ENCODE measurements at places on chromosomes 1 and 21.

- DNase-seq: no peak
Measured at GRCh38 chr1:181643631-181644030, 160.3 kb downstream of the CACNA1E start.

DNA sequence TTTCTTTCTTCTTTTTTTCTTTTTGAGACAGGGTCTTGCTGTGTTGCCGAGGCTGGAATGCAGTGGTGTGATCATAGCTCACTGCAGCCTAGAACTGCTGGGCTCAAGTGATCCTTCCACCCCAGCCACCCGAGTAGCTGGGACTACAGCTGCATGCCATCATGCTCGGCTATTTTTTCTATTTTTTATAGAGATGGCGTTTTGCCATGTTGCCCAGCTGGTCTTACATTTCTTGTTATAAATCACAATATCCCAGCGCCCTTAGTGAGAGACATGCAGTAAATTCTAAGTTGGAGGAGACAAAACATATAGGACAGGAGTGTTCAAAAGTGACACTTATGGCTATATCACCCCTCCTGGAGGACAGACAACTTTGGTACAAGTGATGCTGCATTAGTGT lies 31.3 kb upstream of the ACTN2 start:
- DNase-seq: no peak

GRCh38 chr21:41317458-41317857 lies 857 bp downstream of the FAM3B start:
- DNase-seq: no peak

GRCh38 chr21:42962380-42963007 lies 11.9 kb upstream of the PKNOX1 start:
- DNase-seq: no peak

DNA sequence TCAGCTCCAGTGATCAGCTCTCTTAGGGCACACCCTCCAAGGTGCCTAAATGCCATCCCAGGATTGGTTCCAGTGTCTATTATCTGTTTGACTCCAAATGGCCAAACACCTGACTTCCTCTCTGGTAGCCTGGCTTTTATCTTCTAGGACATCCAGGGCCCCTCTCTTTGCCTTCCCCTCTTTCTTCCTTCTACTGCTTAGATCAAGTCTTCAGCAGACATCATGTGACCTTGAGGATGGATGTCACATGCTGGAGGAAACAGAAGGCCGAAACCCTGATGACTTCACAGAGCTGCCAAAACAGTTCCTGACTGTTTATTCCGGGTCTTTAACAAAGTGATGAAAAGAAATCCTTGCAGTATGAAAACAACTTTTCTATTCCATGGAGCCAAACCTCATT lies 24.4 kb upstream of the WDR26 start:
- DNase-seq: no peak

DNA sequence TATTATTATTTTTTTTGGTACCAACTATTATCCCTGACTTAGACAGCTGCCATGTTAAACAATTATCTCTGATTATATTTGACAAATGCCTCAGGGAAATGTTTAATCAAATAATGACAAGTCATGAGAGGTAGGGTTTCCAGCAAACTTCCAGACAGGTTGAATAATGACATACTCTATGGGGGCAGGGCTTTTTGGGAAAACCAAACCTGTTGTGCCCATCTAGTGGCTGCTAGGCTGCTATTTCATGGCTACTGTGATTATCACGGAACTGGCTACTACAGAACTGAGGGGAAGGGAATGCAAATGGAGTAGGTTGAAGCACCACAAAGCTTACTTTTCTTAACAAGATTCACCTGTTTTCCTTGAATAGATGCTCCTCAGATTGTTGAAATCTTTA lies 77.6 kb downstream of the DUSP10 start:
- DNase-seq: no peak

DNA sequence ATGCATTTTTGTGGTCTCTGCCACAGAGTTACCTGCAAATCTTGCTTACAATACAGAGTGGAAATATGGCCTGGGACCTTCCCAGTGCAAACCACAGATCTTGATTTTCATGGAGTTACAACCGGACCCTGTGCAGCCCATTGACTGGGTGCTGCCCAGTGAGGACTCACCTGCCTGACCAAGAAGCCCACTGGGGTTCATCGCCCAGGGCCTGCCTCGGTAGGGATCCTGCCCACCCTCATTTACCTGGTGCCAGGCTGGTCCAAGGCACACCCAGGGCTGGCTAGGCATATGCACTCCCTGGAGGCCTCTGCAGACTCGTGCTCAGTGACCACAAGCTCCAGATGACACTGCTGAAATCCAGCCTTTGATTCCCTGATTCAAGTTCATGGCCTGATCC lies 572.7 kb downstream of the NPHP4 start:
- no peak for DNase-seq

- no peak for DNase-seq
Measured at GRCh38 chr1:154222518-154222917, 1.8 kb downstream of the UBAP2L start.

DNA sequence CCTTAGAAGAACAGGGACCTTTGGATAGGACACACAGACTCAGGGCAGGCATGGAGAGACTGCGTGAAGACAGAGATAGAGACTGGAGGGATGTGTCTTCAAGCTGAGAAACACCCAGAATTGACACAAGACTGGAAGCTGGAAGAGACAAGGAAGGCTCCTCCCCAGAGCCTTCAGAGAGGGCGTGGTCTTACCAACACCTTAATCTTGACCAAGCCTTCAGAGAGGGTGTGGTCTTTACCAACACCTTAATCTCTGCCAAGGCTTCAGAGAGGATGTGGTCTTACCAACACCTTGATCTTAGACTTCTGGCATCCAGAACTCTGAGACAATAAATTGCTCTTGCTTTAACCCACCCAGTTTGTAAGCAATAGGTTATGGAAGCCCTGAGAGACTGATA lies 481.4 kb upstream of the VAMP3 start:
- no peak for DNase-seq

GRCh38 chr1:220170836-220171526 lies 77.0 kb downstream of the IARS2 start:
- DNase-seq: no peak

DNA sequence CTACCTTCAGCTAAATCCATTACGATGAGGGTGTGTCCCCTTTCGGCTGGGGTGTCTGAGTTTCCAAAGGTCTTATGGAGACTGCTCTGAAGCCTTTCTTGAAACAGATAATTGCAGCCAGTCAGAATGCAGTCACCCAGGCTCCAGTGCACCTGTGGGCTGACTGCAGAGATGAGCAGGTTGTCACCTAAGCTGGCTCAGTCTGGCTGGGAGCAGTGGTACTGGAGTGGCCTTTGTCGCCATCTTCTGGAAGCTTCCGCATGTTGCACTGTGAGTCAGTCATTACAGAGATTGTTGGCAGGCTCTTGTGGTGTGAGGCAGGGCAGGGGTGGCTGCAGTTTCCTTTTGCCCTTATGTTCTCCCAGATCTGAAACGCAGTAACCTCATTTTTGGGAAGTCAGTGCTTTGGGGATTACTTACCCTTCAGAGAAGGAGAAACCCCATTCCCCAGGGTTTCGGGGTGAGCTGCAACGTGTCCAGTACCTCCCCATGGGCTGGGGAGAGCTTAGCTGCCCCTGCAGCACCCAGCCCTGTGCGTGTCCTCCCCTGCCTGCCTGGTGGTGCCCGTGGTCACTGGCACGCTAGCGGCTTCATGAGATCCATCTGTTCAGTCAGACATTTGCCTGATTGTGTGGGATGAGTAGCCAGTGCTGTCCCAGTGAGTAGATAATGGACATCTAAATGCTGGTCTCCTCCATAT lies 48.0 kb downstream of the SMYD2 start:
- DNase-seq: no peak

- no peak for DNase-seq
Measured at GRCh38 chr1:212980123-212980785, 29.9 kb downstream of the VASH2 start.

- DNase-seq: no peak
Measured at GRCh38 chr1:3009021-3009420, 12.2 kb upstream of the ACTRT2 start.

GRCh38 chr1:107593501-107594209 lies 371.3 kb downstream of the VAV3 start:
- DNase-seq: no peak

DNA sequence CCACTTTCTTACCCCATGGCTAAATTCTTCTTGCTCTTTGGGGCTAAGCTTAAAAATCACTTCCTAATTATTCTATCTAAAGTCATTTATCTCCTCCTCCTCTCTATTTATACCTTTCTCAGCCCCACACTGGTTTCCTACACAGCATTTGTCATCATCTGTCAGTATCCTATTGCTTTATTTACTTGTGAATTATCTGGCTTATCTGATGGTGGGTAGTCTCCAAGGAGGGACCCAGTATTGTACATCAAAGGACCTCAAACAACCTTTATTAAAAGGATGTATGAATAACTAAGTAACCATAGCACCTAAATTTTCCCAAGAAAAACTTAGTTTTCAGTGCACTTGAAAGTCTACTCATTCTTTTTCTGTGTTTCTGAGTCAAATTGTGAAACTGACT lies 332.7 kb upstream of the SNX7 start:
- DNase-seq: no peak

- DNase-seq: no peak
Measured at GRCh38 chr1:196609370-196609737, 1.1 kb upstream of the KCNT2 start.

DNA sequence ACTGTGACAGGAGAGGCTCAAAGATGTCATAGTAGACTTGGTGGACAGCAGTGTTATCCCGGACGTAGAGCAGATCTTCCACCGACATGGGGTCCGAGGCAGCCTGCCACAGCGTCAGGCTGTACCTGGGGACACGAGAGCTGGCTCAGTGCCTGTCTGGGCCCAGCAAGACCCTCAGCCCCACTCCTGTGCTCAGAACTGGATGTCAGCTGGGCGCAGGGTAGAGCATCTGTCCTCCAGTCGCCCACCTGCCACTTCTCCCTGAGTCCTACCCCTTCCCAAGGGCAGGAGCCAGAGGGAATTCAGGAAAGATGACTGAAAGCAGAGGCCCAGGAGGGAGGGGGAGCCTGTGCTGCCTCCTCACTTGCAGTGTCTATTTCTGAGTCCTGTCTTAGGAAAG lies 11.7 kb downstream of the FAM151A start:
- no peak for DNase-seq

- peak; percentile 50 for DNase-seq
Measured at GRCh38 chr1:209485167-209485566, 98.3 kb upstream of the CAMK1G start.

- no peak for DNase-seq
Measured at GRCh38 chr1:57770772-57771171, 346.9 kb upstream of the DAB1 start.

DNA sequence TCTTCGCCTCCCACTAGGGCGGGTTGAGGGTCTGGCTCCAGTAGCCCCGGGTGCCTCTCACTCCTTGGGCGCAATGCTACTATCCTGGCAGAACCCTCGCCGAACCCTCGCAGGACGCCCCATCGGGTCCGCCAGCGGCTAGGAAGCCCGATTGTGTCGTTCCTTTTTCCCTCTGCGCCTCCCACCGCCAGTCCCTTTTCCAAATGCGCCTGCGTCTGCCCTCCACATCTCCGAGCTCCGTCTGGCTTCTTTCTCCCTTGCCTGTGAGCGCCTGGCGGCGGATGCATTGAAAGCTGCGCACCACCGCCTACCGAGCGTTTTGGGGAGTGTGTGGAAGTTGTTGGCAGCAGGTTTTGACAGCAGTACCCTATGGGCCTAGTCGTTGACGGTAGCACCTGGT lies 1.0 kb upstream of the DIRAS3 start:
- DNase-seq: no peak

GRCh38 chr1:226535666-226536065 lies 12.9 kb upstream of the STUM start:
- no peak for DNase-seq

DNA sequence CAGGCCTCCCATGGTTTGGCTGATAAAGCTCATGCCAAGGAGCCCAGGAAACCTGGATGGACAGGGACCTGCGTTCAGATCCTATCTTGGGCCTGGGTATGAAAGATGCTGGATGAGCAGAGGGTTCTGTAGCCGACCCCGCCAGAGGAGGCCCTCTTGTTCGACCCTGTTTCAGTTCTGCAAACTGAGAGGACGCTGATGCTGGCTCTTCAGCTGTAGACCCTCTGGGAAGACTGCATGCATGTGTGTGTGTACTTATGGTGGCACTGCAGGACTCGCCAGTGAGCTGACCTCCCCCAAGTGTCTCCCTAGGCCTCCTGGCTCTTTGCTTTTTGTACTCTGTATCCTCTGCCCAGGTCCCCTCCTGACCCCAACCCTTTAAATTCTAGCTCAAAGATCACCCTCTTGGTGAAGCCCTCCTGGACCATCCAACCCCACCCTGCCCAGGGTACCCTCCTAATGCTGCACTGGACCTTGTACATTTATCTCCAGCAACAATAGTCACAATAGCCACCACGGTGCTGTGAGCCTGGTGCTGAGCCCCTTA lies 1.6 kb downstream of the EPS8L3 start:
- DNase-seq: no peak

DNA sequence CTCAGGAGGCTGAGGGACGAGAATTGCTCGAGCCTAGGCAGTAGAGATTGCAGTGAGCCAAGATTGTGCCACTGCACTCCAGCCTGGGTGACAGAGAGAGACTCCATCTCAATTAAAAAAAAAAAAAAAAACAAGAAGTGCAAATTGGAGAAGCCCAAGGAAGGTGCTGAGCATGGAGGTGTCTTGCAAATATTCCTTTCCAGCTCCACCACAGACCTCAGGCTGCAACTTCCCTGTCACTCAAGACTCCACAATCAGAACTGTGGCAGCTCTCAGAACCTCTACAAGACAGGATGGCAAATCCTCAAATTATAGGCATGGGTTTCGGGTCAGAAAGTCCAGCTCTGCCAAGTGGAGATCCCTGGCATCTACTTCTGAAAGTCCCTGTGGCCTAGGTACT lies 104.4 kb upstream of the TIAM1 start:
- no peak for DNase-seq

GRCh38 chr1:64922336-64922735 lies 44.0 kb downstream of the JAK1 start:
- no peak for DNase-seq

- no peak for DNase-seq
Measured at GRCh38 chr1:47963568-47964358, 33.4 kb downstream of the TRABD2B start.

GRCh38 chr21:45420061-45421041 lies 15.4 kb downstream of the COL18A1 start:
- DNase-seq: no peak

Measured in NCI-H2081 treated with DMSO at 0.1 percent for 48 hours (cell line).